ENCODE measurements at places on chromosomes 13 and 19.

DNA sequence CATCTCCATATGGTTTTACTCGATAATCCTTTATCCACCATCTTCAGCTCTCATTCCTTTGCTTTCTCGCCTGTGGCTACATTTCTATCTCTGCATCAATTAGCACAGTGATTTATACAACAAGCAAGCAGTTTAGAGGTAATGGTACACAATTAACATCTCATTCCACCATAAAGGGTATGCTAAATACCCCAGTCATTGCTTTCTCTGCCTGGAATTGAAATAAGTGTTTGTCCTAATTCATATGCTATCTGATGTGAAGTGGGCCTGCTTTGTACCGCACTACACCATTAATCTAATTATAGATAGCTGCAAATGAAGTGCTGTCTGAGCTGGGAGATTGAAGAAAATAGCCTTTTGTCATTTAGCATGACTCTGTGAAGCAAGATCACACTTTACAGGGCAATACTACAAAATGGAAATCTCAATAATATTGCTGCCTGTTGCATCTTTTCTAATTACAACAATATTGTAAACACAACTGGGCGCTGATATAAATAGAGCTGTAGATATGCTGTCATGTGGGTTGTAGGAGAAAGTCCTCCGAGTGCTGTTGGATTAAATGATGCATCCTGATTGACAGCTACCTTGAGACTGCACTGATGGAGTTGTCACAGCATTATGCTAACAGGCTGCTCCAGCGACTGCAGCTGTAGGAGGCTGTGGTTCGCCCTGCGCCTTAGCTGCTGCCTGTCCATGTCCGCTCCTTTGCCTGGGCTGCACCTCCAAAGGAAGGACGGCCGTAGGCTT, 78.2 kb downstream of the GGACT start:
- DNase-seq: no peak

DNA sequence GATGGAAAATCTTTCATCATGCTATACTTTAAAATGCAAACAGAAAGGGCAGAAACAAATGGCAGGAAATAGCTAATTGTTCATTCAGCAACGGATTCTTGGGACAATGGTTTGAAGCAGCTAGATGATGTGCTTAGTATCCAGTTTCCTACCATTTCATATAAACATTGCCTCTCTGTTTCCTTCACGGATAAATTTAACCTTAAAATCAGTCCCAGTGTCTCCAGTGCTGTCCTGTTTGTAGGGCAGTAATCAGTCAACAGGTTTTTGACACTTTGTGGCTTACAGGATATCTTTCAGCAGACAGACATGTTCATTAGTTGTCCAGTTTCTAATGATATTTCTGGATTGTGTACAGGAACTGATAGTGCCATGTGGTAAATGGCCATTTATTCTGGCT, 24.7 kb upstream of the RB1 start:
- no peak for DNase-seq

GRCh38 chr19:32012886-32013631, 332.4 kb upstream of the ZNF507 start:
- DNase-seq: no peak

GRCh38 chr19:38425810-38426466, at the start of gene RASGRP4:
RASGRP4 (minus strand) TSS chr19:38426219; CDS start chr19:38426091, 128 bp downstream.
- DNase-seq: peak; percentile 46

DNA sequence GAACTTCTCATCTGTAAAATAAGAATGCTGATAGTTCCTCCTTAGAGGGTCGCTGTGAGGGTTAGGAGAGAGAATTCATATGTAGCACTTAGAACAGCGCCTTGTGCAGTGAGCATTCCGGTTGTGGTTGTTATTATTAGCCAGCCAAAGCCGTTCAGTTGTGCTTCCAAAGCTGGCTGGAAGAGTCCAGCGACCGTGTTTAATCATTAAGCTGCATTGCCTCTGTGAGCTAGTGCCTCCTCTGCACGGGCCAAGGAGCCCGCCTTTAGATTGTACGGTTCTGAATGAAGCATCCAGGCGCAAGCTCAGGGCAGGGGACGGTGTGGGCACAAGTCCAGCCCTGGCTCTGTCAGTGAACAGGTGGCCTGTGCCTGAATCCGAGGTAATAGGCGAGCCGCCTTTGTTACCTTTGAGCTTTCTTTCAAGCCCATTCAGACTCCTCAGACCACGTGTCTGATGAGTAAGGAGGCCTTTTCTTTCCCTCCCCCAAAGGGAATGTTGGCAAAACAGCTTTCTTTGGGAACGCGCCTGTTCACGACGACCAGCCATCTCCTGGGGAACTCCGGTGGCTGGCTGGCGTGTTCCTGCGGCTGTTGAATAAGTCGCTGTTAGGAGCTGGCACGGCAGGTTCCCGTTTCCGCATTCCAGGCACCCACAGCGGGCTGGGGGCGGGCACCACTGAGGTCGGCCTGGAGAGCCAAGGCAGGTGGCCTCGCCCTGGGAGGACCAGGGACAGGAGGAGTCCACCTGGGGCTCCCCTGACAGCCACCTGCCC, 25.1 kb downstream of the SIPA1L3 start:
- no peak for DNase-seq

DNA sequence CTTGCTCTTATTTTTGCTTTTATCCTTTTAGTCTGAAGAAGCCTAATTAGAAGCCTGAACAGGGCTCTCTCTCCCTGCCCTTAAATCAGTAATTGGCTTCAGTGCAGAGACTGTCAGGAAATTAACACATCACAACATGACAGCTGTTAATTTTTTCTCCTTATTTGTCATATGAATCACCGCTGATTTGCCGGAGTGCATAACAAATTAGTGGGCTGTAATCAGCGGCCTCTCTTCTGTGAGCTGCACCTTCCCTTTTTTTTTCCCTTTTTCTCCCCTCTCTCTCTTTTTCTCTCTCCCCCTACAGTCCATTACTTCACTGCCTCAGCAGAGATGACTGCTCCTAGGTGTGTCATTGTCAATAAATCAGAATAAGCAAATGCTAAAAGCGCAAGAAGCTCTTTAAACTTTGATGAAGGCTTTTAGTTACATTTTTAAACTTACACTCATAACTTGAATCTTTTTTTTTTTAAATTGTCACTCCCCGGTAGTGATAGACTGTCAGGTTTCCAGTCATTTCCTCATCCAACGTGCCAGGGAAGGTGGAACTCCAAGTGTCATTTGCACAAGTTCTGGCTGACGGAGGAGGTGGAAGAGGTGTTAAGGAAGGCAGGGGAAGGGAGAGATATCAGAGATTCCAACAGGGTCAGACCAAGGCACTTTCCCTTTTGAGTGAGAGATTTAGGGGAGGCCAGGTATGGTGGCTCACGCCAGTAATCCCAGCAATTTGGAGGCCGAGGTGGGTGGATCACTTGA, 197.1 kb upstream of the TSHZ3 start:
- no peak for DNase-seq

GRCh38 chr13:110555601-110556223, 5.8 kb downstream of the RAB20 start:
- no peak for DNase-seq

- no peak for DNase-seq
Measured at GRCh38 chr19:34505321-34506025, 23.9 kb downstream of the WTIP start.

GRCh38 chr19:31530781-31531180, 181.5 kb upstream of the TSHZ3 start:
- DNase-seq: no peak

DNA sequence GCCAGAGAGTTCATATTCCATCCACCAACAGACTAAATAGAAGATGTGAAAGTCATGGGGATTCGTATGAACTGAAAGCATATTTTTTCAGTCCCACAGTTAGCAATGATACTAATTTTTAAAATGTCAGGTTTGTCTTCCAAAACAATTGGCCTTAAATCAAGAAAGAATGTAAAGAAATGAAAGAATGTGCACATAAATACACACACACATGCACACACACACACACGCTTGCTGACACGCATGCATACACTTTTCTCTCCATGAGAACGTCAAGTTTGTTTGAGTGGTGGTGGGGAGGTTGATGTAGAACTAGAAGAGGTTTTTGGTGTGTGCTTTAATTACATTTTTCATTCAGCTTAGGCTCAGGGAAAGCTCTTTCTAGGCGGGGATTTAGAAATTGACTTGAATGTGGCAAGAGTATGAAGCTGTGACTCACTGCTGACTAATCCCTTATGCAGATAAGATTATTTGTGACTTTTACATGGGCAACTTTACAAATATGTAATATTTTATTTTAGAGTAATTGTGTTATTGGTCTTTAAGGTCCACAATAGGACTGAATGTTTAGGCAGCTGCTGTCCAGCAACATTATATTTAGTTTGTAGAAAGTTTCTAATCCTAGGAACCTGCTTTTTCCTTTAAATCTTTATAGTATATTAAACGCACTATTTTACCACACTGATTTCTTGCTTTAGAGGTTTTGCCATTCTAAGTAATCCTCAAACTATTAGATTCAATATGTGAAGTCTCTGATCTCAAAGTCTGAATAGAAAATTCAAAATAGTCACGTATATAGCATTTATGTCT, 18.8 kb downstream of the FLT1 start:
- DNase-seq: no peak

- DNase-seq: no peak
Measured at GRCh38 chr13:36418022-36418805, 14.1 kb upstream of the CCNA1 start.

DNA sequence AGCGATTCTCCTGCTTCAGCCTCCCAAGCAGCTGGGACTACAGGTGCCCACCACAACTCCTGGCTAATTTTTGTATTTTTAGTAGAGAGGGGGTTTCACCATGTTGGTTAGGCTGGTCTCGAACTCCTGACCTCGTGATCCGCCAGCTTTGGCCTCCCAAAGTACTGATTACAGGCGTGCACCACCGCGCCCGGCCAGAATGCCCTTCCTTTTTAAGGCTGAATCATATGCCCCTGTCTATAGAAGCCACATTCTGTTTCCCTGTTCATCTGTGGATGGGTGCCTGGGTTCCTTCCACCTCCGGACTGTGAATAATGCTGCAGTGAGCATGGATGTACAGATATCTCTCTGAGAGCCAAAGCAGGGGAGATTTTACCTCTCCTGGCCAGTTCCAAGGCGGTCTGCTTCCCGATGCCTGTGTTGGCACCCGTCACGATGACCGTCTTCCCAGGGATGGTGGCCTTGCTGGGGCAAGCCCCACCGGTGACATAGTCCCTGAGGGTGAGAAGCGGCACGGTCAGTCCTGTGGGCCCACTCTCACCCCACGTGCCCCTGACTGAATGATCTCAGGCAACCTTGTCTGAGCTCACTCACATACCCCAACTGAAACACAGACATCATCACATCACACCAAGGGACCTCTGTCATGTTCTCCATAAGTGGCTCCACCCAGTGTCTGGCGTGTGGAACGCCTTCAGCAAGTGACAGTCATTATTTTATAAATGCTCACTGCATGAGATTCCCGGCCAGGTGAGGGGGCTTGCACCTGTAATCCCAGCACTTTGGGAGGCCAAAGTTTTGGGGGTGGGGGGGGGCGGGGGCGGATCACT, 4.0 kb downstream of the RDH13 start:
- DNase-seq: no peak

DNA sequence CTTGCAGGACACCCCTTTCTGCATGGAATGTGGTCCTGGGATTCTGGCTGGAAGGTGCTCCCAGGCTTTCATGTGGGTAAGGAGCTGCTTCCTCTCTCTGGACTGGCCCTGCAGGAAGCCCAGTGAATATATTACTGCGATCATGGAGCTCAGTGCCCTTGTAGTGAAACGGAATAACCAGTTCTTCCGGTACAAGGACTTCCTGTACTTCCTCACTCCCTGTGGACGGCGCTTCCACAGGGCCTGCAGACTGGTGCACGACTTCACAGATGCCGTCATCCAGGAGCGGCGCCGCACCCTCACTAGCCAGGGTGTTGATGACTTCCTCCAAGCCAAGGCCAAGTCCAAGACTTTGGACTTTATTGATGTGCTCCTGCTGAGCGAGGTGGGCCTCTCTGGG, 8.0 kb downstream of the CYP4F8 start:
- no peak for DNase-seq

DNA sequence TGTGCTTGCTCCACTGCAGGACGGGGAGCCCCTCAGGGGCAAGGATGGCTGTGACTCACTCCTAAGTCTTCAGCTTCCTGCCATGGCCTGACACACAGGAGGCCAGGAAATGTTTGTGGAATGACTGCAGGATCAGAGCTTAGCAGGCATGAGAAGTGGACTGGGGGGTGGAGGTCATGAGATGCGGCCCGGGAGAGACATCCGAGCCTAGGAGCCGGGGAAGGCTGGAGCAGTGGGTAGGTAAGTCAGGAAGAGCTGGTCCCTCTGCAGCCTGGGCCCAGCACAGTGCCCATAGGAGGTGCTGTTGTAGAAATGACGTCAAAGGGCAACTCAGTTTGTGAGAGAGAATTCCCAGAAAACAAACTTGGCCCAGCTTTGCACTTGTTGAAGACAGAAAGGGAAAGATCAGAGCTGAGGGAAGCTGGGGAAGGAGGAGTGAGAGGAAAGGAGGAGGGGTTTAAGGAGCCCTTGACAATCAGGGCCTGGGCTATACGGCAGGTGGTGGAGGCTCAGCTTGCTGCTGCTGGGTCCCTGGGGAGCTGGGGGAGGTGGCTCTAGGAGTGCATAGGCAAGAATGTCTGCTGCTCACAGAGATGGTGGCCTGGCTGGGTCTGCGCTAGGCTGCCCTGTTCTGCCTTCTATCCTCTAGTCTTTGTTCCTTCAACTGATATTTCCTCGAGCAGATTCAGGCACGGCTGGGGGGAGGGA, 18.5 kb downstream of the POU2F2 start:
- no peak for DNase-seq

DNA sequence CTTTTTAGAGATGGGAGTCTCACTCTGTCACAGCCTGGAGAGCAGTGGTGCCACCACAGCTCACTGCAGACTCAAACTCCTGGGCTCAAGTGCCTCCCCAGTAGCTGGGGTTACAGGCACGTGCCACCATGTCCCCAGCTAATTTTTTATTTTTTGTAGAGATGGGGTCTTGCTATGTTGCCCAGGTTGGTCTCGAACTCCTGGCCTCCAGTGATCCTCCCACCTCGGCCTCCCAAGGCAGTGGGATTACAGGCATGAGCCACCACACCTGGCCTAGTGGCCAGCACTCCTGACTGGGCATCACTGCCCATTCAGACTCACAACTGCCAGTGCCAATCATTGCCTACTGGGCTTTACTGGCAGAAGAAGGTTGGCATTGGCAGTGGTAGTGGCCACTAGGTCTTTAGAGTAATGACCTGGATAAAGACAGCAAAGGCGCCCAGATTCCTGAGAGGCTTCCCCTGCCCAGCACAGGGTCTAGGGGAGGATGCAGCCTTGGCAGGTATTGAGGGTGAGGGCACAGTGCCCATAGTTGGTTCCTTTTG, 26.8 kb upstream of the SLC7A10 start:
- DNase-seq: no peak

DNA sequence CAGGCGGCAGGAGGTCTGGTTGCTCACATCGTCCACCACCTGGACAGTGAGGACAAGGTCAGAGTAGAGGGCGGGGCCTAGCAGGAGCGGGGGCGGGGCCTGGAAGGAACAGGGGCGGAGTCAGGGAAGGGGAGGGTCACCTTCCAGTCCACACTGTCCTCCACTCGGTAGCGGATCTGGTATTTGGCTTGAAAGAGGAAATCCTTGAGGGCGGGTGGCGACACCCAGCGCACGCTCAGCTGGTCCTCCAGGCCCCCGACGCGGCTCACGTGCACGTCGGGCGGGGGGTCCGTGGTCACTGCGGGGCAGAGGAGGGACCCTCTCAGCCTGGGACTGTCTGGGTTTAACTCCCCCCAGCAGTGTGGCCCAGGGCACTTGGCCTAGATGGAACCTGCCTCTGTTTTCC, 8.2 kb downstream of the REX1BD start:
- no peak for DNase-seq

- no peak for DNase-seq
Measured at GRCh38 chr19:46413262-46414031, at the start of gene CCDC8. CCDC8 (minus strand) TSS chr19:46413564; CDS start chr19:46412810, 754 bp downstream.

Measured in activated T-helper 2 cell treated with anti-CD3 and anti-CD28 coated beads, Interferon-gamma antibody, Interleukin-2, Interleukin-4, amounts not matched to agents 10 μg/mL and 5 μg/mL and 100 μg/mL, durations not matched to agents 14 hours and 24 hours and 36 hours (primary cell).